Psoas muscle (tissue), 8 donors: ENCODE measurements at places on chromosomes 3 and 15. TPM values are rescaled to one million over a fixed set of nuclear protein-coding genes. Genes with fewer than 3 reads are reported as not detected.

The PDHB gene
- 119 TPM for total RNA-seq

The SUCNR1 gene
- total RNA-seq = not detected

The GABRB3 gene
- total RNA-seq = 1.0 TPM

The SEMA4B gene
- total RNA-seq = 4.5 TPM

The SEMA3G gene
- total RNA-seq = 13.8 TPM

The CHRFAM7A gene
- 0.13 TPM for total RNA-seq

The NTRK3 gene
- total RNA-seq = 0.17 TPM

The SERPINI1 gene
- total RNA-seq = 3.6 TPM
